ENCODE measurements at places on chromosomes 11 and 22. TPM values are rescaled to one million over a fixed set of nuclear protein-coding genes. Genes with fewer than 3 reads are reported as not detected.

GRCh38 chr11:100013011-100013410 is 674.1 kb upstream of the ARHGAP42 start:
- no peak overlapping the region for H3K4me3 ChIP-seq
- H3K36me3 ChIP-seq, result no peaks in the 10 kb centered on the region
- H3K27ac ChIP-seq, result no peak overlapping the region
- peaks cover 33% of the 10 kb centered on the region for H3K4me1 ChIP-seq

GRCh38 chr11:19121646-19122045 is 4.7 kb downstream of the ZDHHC13 start:
- no peaks in the 10 kb centered on the region for H3K27me3 ChIP-seq
- H3K27ac ChIP-seq, result no peak overlapping the region
- no peak for DNase-seq

- DNase-seq, result no peak
- peaks cover 9% of the 10 kb centered on the region for H3K4me1 ChIP-seq
- H3K27ac ChIP-seq, result no peak overlapping the region
- H3K27me3 ChIP-seq, result no peaks in the 10 kb centered on the region
Observed at GRCh38 chr11:128465946-128466705, 121.2 kb downstream of the ETS1 start.

LTO1 gene
- total RNA-seq, result 12.2 TPM

- no peak overlapping the region for H3K4me3 ChIP-seq
- no peak for DNase-seq
- no peaks in the 10 kb centered on the region for H3K36me3 ChIP-seq
- H3K27me3 ChIP-seq, result no peaks in the 10 kb centered on the region
- H3K27ac ChIP-seq, result no peak overlapping the region
Observed at GRCh38 chr11:117677729-117678310, 119.2 kb downstream of the DSCAML1 start.

GRCh38 chr11:27291954-27292636 is 70.9 kb downstream of the CCDC34 start:
- H3K4me3 ChIP-seq, result no peak overlapping the region
- no peaks in the 10 kb centered on the region for H3K36me3 ChIP-seq
- no peak for DNase-seq
- H3K27ac ChIP-seq, result no peak overlapping the region
- H3K27me3 ChIP-seq, result no peaks in the 10 kb centered on the region

GRCh38 chr11:33931067-33931466 is 39.2 kb upstream of the LMO2 start:
- H3K27ac ChIP-seq, result no peak overlapping the region
- no peaks in the 10 kb centered on the region for H3K27me3 ChIP-seq

PPP2R1B gene
- total RNA-seq, result 50.1 TPM

KCNC1 gene
- 0.09 TPM for total RNA-seq

OR5T1 gene
- not detected for total RNA-seq

DNA sequence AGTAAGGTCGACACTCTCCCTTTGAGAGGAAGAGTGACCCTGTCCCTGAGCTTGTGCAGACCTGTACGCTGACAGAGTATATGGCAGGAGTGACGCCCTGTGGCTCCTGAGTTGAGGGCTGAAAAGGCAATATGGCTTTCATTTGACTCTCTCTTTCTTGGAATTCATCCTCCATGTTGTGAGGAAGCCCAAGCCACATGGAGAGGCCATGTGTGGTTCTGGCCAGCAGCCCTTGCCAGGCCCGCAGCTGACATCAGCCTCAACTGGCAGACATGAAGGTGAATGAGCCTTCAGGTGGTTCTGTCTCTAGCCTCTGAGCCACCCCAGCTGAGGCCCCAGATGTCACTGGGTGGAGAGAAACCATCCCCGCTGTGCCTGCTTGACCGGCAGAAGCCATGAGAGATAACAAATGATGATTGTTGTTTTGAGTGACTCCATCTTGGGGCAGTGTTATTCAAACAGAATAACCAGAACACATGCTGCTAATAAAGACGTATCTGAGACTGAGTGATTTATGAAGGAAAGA is 31.9 kb downstream of the SMIM38 start:
- no peak overlapping the region for H3K4me3 ChIP-seq
- no peaks in the 10 kb centered on the region for H3K27me3 ChIP-seq
- no peak for DNase-seq
- no peaks in the 10 kb centered on the region for H3K4me1 ChIP-seq
- H3K36me3 ChIP-seq, result no peaks in the 10 kb centered on the region

DUSP8 gene
- total RNA-seq, result 10.1 TPM

DNA sequence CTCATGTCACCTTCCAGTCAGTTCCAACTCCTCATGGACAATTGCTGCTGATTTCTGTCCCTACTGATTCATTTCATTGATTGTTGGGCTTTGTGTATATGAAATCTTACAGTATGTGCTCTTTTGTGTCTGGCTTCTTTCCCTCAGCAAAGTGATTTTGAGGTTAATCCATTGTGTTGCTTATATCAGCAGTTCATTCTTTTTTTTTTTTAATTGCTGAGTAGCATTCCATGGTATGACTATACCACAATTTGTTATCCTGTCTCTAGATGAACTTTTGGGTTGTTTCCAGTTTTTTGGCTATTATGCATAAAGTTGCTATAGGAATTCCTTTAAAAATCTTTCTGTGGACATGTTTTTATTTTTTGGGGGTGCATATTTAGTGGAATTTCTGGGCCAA is 59.9 kb downstream of the NXPE1 start:
- no peak overlapping the region for H3K4me3 ChIP-seq
- H3K4me1 ChIP-seq, result no peaks in the 10 kb centered on the region
- no peak for DNase-seq
- no peaks in the 10 kb centered on the region for H3K36me3 ChIP-seq
- H3K27me3 ChIP-seq, result no peaks in the 10 kb centered on the region

MCAM gene
- 46.7 TPM for total RNA-seq
